ENCODE measurements at places on chromosomes 12 and 14.

- peak; percentile 63 for DNase-seq
Measured at GRCh38 chr14:102675396-102675795, 82.9 kb downstream of the RCOR1 start.

DNA sequence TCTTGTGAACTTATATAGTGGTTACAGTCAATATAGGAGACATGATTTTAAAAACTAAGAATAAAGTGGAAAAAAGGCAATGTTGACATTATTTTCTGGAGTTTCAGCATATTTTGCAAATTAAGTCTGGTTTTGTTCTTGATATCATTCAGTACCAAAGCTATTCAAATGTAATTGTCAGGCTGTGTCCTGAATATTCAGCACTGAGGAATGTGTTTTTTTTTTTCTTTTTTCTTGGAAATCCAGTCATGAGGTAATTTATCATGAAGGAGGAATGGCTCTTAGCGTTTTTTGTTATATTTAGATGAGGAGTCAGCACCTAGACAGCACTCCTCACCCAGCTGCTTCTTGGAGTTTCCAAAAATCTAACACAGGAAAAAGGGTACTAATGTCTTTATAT lies 225.5 kb downstream of the CCDC91 start:
- DNase-seq: peak; percentile 88

GRCh38 chr14:55373784-55374705 lies 37.6 kb downstream of the ATG14 start:
- DNase-seq: peak; percentile 60

DNA sequence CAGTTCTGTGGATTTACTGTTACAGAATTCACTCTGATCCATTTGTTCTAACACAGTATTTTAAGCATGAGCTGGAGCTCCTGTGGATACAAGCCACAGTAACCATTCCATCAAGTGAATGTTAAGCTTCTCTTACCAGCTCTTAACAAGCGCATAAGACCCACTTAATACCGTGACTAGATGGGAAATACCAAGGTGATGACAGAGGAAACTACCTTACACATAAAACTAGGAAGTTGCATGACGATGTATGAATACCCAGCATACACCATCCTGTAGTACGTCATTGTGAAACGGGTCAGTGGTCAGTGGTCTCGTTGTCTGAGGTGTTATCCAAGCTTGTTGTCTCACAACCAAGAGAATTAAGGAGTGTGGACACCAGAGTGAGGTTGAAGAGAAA lies 2.0 kb upstream of the GALC start:
- DNase-seq: no peak

- DNase-seq: no peak
Measured at GRCh38 chr12:123076604-123077297, 74.1 kb downstream of the PITPNM2 start.

DNA sequence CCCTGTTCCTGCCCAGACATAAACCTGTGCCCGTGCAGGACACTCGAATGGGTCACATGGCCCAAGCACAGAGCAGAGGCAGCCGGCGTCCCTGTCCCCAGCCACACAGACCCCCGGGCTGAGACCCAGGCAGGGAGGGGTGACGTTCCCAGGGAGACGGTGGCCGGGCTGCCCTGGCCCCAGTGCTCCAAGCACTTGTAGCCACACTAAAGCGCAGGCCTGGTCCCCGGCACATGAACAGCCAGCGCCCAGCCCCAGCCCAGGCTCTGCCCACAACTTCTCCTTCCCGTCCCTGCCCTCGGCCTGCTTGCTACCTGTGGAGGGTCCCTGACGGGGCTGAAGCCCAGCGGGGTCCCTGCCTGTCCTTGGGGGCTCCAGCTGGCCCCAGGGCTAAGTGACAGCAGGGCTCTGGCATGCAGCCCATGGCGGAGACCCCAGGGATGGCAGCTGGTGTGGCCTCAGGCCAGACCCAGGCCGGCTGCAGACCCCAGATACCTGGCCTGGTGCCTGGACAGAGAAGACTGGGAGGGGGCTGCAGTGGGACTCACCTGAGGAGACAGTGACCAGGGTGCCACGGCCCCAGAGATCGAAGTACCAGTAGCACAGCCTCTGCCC lies 338.4 kb downstream of the TMEM121 start:
- DNase-seq: no peak

DNA sequence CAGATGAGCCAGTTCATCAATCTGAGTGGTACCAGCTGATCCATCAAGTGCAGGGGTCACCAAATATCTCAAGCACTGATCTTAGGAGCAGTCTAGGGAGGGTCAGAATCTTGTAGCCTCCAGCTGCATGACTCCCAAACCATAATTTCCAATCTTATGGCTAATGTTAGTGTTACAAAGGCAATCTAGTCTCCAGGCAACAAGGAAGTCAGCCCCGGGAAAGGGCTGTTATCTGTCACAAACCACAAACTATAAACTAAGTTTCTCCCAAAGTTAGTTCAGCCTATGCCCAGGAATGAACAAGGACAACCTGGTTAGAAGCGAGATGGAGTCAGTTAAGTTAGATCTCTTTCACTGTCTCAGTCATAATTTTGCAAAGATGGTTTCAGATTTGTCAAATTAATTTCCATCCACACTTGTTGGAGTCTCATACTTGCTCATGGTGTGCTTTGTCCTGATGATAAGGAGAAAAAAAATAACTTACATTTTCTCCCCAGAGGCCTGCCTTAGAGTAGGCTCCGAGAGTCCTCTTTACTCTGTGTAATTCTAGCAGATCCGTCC lies 3.9 kb upstream of the ABHD4 start:
- DNase-seq: peak; percentile 41

Data from EH (cell line).